ENCODE measurements at places on chromosomes 16 and 17.
A peak's percentile ranks its signal among the peaks of the same experiment; 100 is the strongest.

DNA sequence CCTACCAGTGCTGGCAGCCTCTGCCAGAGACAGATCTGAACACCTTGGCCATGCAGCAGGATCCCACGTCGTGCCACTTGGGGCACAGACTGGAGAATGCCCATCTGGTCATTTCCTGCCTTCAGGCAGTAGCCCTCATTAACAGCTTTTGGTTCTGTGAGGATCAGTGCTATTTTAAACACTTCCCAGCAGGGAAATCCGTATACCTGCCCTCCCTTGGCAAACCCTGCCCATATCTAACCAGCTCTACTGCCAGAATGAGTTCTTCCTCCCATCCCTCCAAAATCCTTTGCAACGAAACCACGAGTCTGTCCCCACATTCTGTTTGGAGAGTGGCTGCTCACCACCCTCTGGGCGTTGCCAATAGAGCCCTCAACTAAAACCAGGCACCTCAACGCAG, 245.7 kb downstream of the ENGASE start:
- no peak for DNase-seq

GRCh38 chr16:68347605-68348004, 36.8 kb downstream of the PRMT7 start:
- no peak for DNase-seq

GRCh38 chr17:62101090-62101489, 36.0 kb upstream of the MED13 start:
- DNase-seq = no peak

DNA sequence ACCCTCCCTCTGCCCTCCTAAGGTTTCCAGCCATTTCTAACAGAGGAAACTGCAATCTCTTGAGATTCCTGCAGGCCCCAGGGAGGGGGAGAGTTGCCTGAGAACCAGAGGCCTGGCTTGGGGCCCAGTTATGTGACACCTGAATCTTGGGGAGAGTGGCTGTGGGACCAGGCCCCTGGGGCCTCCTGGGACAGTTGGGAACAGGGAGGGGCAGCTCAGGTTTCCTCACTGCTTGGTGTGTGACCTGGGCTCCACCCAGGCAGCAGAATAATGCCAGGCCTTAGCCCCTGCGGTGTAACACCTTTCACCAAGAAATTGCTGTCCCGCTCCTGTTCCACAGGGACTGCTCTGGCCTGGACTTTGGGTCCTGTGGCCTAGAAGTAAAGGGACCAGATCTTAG, 44.3 kb upstream of the CRHR1 start:
- DNase-seq = no peak

DNA sequence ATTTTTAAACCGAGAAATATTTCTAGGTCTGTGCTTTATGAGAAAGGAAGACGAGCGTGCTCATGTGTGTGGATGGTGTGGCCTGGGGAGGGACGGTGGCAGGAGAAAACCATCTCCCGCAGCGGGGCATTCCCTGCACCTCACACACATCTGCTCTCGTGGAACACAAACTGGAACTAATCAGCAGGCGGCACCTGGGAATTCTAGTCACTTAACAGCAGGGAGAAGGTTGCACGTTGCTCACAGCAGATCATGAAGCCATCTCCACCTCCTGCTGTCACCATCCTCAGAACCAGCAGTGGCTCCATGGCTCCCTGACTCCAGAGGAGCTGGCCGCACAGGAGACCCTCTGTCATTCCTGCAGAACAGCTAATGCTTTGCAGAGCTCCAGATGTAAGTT, 35.2 kb downstream of the ADCY9 start:
- no peak for DNase-seq

- no peak for DNase-seq
Observed at GRCh38 chr17:74713171-74713755, 540 bp upstream of the CD300LF start.

DNA sequence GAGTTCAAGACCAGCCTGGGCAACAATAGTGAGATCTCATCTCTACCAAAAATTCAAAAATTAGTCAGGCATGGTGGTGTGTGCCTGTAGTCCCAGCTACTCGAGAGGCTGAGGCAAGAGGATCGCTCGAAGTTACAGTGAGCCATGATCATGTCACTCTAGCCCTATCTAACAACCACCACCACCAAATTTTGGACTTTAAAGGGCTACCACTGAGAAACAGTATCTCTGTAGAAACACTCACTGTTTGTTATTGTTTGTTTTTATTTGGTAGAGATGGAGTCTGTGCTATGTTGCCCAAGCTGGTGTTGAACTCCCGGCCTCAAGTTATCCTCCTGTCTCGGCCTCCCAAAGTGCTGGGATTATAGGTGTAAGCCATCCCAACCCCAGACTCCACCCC, 1.3 kb upstream of the UBALD2 start:
- no peak for DNase-seq

DNA sequence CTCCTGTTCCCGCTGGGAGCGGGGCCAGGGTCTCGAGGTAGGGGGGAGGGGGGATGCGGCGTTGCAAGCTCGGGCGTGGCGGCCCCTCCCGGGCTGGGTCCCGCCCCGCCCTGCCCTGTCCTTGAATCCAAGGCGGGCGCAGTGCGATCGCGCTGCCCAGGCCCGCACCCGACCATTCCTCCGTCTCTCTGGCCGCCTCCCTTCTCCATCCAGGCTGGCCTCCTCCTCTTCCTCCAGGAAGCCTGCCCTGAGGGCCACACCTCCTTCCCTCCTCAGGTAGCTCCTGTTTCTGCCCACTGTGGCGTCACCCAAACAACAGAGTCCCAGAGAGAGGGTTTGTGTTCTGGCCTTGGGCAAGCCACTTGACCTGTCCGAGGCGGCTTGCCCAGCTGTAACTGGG, 43.0 kb upstream of the TAC4 start:
- no peak for DNase-seq

GRCh38 chr16:49011901-49012300, 269.7 kb downstream of the CBLN1 start:
- DNase-seq = no peak

- no peak for DNase-seq
Observed at GRCh38 chr16:74605746-74606520, 981 bp downstream of the GLG1 start.

- no peak for DNase-seq
Observed at GRCh38 chr17:80303824-80304223, 43.2 kb downstream of the RNF213 start.

DNA sequence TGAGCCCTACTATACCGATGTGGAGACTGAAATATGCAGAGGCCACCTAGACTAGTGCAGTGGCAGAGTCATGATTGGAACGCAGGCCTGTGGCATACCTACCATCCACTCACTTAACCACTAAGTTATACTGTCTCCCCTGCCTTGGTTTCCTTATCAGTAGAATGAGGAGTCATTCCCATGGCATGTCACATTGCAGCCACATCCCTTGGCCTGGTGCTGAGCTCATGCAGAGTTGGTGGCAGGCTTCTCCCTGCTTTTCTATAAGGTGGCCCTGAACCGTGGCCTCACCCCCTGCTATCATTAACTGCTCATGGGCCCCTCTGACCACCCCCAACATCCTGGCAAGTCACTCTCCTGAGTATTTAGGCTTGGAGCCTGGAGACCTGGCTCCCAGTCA, 212.5 kb downstream of the KATNIP start:
- DNase-seq = peak; percentile 78

- no peak for DNase-seq
Observed at GRCh38 chr17:6374271-6374691, 60.6 kb downstream of the AIPL1 start.

DNA sequence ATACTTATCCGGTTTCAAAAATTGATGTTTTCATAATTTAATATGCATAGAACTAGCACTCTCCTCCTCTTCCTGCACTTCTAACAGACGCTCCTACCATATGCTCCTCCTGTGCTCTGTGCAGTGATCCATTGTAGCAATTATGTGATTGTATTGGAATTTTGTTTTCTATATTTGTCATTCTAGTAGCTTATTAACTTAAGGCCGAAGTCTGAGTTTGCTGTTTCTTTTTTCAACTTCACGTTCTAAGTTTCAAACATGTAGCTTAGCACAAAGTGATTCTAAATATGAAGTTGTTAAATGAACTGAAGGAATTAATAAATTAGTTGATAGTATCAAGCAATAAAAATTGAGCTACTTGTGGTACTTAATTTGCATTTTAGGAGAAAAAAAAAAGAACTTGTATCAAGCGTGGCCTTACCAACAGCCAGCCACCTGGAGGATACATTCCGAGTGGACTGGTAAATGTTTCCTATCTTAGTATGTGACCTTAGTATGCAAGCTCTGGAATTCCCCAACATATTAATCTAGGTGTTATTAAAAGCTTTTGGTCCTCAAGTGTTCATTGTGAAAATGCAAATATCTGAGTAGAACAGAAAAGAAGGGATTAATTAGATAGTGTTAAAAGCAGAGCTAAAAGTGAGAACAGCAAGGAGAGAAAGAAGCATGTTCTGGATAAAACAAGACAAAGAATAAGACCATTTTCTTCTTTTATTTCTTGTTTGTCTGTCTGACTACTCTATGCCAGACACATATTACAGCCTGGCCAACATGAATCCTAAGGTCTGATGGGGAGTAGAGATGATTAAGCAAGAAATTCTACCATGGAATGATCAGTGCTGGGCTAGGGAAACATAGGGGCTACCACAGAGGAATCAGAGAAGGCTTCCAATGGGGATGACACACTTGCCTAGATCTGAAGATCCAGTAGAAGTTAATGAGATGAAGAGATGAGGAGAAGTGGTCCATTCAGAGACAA, 290.4 kb upstream of the MON1B start:
- no peak for DNase-seq

- no peak for DNase-seq
Observed at GRCh38 chr17:67558740-67559380, 158.9 kb upstream of the NOL11 start.

- no peak for DNase-seq
Observed at GRCh38 chr16:84526794-84527531, 22.5 kb upstream of the MEAK7 start.

DNA sequence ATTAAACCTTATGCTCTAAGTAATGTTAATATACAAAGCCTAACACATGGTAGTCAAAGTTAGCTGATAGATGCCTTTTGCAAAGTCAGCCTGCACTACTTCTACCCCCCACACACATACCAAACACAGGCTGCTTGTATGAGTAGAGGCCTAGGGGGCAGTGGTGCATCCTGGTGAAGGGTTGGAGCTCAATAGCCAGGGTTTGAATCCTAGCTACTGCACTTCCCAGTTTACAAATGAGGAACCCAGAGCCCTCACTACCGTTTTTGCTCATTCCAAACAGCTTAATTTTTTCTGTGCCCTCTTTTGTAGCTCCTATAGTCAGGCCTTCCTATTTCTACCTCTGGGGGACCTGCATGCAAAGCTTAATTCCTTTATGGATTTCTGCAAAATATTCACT, 18.9 kb upstream of the HYDIN start:
- DNase-seq = no peak

- DNase-seq = no peak
Observed at GRCh38 chr16:17566075-17566474, 95.3 kb upstream of the XYLT1 start.

GRCh38 chr16:86044881-86045590, 146.1 kb downstream of the IRF8 start:
- DNase-seq = no peak

- DNase-seq = no peak
Observed at GRCh38 chr17:73989671-73990070, 213.8 kb upstream of the RPL38 start.

DNA sequence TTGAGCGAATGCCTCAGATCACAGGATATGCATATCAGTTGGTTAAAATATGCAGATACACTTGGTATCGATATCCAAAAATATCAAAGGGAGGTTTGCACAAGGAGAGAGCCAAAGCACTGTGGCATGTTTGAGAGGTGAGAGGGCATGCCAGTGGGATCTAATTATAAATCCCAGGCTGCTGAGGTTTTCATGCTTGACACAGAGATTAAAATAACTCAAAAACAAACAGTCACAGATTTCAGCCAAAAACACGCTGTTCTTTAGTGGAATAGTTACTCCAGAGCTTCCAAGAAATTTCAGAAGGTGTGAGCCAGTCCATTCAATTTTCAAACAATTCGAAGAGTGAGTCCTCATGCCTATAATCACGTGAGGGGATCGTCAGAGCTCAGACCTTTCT, 477.9 kb downstream of the SOX9 start:
- no peak for DNase-seq

GRCh38 chr16:28495795-28496749, 1.6 kb downstream of the APOBR start:
- DNase-seq = no peak

DNA sequence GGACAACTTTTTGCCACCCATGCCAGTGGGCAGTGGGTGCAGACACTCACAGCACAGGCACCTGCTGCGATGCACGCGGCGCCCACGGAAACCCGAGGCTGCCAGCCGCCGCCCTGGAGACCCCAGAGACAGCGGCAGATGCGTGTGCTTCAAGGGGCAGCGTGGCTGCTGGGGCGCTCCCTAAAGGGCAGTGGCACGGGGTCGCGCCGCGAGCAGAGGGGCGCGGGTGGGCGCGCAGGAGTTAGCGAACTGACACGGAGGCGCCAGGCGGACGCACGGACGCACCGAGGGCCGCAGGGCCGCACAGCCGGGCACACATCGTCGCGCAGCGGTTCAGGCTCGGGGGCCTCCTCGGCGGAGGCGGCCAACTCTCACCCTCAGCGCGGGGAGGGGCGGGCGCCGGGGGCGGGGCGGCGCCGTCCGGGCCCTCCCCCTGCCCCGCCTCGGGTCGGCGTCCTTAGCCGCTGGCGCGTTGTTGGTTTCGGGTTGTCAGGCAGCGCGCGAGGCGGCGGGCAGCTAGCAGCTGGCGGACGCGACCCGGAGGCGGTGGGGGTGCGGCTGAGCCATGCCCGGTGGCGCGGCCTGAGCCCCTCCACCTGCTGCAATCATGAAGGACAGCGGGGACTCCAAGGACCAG, at the start of gene KIF19:
TSS of gene KIF19 (plus strand) at position 484 of the 637 bp plus-strand sequence. CDS start at position 608, 124 bp downstream.
- no peak for DNase-seq

- no peak for DNase-seq
Observed at GRCh38 chr17:17351356-17351891, 48.3 kb downstream of the NT5M start.

DNA sequence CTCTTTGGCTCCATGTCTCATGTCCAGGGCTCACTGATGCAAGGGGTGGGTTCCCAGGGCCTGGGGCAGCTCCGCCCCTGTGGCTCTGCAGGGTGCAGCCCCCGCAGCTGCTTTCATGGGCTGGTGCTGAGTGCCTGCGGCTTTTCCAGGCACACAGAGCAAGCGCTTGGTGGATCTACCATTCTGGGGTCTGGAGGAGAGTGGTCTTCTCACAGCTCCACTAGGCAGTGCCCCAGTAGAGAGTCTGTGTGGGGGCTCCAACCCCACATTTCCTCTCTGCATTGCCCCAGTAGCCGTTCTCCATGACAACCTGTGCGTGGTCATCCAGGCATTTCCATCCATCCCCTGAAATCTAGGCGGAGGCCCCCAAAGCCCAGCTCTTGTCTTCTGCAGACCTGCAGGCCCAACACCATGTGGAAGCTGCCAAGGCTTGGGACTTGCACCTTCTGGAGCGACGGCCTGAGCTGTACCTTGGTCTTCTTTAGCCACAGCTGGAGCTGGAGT, 5.2 kb downstream of the IL32 start:
- no peak for DNase-seq

- peak; percentile 34 for DNase-seq
Observed at GRCh38 chr16:73019457-73020362, 28.2 kb downstream of the ZFHX3 start.
